ENCODE measurements at places on chromosomes 3 and 15.

DNA sequence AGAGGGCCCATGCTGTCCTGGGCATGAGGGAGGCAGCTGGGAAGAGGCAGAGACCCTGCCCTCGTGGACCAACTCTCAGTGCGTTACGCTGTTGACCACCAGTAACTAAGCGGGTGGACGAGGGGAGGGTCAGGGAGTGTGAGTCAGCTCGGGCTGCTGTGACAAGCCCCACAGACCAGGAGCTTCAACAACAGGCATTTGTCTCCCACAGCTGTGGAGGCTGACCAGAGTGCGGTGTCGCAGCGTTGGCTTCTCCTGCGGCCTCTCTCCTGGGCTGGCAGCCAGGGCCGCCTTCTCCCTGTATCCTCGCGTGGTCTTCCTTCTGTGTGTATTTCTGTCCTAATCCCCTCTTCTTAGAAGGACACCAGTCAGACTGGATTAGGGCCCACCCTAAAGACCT is 13.0 kb downstream of the EFCC1 start:
- DNase-seq: no peak

DNA sequence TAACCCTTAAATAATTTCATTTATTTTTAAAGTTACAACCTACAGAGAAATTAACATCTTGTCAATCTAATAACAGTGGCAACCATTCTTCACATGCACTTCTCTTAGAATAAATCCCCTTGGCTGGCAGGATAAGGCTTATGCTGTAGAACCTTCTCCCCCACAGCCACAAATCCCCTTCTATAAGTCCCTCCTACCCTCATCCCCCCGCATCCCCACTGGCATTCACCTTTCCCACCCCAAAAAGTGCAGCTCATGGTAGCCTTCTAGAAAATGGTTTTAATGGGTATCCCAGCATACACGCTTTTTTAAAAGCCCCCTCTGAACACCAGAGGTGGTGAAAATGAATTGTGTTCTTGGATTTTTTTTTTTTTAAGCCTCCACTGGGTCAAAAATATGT is 49.2 kb downstream of the CAPN7 start:
- no peak for DNase-seq

DNA sequence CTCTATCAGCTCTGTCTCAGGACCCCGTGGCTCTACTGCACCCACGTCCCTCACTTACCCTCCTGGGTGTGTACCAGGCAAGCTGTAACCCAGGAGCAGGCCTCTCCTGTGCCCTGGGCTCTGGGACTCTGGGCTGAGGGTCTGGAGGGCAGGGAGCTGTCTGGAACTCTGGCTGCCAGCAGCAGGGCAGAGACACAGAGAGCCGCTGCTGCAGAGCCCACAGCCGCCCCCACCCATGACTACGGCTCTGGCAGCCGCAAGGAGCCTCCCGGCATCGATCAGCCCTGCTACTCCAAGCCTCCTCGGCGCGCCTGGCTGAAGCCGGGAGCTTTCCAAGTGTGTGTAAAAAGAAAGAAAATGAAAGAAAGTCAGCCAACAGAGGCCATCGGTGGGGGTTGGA is 103.7 kb upstream of the ATP2B2 start:
- DNase-seq: no peak

DNA sequence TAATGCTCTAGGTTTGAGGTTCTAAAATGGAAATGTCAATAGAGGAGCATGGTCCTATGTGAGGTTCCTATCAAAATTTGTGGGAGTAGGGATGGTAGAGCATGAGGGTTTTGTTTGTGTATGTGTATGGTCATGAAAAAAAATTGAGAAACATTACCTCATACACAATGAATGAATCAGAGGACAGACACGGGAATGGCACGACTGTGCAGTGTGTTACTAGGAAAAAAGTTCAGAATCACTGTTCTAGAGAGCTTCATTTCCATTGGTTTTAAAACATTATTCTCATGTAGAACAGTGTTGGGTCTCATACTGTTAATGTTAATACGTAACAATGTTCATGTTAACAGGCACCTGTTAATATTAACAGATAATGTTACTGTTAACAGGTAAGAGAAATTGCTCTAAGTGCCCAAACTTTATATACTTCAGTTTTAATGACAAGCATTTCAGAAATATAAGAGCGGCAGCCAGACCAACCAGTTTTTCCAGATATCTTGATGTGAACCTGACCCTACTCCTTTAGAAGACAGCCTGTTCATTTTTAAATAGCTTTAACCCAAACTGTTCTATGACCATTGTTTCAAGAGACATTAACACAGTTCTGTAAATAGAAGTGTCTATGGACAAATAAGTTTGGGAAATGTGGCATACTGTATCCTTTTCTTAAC is 48.0 kb downstream of the SLC15A2 start:
- DNase-seq: no peak

- DNase-seq: no peak
Measured at GRCh38 chr15:32843219-32843815, 125.5 kb downstream of the GREM1 start.

DNA sequence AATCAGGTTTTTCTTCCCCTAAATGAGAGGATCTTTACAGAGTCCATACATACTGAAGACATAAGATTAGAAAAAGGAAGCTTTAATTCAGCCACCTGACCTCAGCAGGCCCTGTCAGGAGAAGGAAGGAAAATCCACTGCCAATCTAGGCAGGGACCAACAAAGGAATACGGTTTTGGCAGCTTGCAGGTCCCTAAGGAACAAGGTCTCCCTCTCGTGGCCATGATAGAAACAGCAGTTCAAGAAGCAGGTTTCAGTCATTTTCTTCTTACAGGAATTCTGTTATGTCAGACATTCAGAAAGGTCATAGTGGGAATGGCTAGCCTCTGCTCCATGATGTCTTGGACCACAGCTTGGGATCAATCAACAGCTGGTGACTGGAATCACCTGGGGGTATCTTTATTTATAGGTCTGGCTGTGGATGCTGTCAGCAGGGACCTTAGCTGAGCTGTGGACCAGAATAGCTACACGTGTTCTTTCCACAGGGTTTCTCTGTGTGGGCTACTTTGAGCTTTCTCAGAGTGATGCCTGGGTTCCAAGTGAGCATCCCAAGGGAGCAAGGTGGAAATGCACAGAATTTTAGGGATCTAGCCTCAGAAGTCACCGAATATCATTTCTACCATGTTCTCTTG is 9.4 kb upstream of the CMSS1 start:
- no peak for DNase-seq

DNA sequence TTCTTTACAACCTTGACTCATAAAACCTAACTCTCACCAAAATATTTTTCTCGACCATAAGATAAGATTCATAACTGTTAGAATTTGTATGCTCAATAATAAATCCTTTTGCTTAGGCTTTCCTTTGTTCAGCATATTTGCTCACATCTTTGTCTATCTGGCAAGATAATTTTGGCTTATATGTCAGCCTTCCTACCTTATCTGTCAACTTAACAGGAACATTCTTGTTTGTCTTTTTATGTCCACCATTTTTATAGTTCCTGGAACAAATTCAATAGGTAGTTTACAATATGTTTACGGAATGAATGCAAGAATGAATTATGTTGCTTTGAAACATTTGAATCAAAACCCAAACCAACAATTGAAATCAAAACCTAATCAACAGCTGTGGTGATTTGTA is 41.0 kb upstream of the P2RY1 start:
- no peak for DNase-seq

- DNase-seq: peak; percentile 84
Measured at GRCh38 chr3:50573566-50574443, 4.5 kb downstream of the HEMK1 start.

DNA sequence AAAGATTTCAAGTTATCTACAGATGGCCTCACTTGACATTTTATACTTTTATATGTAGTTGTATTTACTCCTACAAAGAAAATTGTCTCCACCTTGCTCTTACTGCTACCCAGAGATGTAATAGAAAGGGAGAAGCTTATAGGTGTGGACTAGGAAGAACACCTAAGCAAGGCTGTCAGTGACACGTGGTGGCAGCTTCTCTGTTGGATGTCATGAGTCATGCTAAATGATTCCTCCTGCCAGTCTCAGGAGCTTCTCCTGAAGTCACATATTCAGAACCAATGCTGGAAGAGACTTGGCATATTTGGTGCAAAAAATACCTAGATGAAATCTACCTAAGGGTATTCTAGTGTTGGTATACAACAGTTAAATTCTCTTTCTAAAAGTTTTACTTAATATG is 184.7 kb downstream of the LRRC3B start:
- DNase-seq: no peak

DNA sequence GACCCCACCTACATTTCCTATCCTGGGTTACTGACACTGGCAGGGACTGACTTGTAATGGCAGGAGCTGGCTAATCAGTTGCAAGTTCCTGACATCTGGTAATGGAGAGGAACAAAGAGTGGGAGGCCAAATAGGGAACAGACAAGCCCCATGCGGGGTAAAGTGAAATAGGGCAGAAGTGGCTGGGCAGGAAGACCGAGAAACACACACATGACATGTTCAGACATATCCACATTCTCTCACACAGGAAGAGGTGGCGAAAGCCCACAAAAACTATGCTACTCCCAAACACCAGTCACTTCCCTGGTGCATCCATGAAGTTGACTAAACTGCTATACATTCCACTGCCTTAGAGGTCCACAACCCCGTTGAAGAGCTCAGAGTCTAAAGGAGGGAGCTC is 394.1 kb upstream of the TBL1XR1 start:
- DNase-seq: no peak

GRCh38 chr3:99845331-99845730 is 27.7 kb downstream of the CMSS1 start:
- no peak for DNase-seq

GRCh38 chr15:61834076-61834697 is 226.1 kb downstream of the VPS13C start:
- peak; percentile 59 for DNase-seq

- no peak for DNase-seq
Measured at GRCh38 chr15:84684092-84684491, 26.1 kb upstream of the NMB start.

Data from activated T-helper 1 cell treated with anti-CD3 and anti-CD28 coated beads, Interleukin-12 subunit alpha, Interleukin-12 subunit beta, Interleukin-2, Interleukin-4 antibody, amounts not matched to agents 30 ng/mL and 10 ng/mL and 1 ng/mL, durations not matched to agents 14 hours and 24 hours and 36 hours (primary cell).